Colonic mucosa (tissue), 4 donors: ENCODE measurements at places on chromosomes 4 and X.

DNA sequence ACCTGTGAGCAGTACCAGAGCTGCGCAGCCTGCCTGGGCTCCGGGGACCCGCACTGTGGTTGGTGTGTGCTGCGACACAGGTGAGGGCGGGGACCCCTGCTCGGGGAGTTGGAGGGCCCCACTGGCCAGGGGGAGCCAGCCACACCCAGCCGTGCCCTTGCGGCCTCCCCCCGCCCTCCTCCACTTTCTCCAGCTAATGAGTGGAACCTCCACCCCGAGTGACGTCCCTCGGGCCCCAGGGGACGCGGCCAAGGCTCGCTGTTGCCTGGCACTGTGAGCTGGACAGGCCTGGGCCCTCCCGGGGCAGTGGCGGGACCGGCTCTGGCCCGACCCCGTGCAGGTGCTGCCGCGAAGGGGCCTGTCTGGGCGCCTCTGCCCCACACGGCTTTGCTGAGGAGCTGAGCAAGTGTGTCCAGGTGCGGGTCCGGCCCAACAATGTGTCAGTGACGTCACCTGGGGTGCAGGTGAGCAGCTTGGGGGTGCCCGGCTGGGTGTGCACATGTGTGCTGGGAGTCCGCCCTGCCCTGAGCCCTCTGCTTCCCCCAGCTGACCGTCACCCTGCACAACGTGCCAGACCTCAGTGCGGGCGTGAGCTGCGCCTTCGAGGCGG, 5.6 kb downstream of the PLXNA3 start:
- no peak overlapping the region for H3K4me3 ChIP-seq
- DNase-seq: no peak
- H3K36me3 ChIP-seq: no peaks in the 10 kb centered on the region

DNA sequence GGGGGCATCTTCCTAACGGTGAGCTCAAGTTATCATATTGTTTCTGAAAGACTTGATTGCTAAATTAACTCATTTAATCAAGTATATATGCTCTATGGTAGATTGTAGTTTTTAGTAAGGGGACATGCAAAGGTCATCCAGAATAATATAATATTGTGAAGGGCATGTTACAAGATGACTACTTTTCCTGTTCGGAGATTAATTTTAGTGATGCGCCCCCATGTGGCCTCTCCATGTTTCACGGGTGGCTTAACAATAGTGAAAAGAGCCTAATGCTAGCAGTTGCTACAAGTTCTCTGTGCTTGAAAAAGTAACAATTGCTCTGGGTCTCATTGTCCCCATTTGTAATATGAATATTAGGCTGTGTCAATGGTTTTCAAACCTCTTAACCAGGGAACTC, 12.2 kb downstream of the SMPX start:
- H3K4me3 ChIP-seq: no peak overlapping the region
- peak; percentile 47 for DNase-seq
- H3K36me3 ChIP-seq: no peaks in the 10 kb centered on the region

DNA sequence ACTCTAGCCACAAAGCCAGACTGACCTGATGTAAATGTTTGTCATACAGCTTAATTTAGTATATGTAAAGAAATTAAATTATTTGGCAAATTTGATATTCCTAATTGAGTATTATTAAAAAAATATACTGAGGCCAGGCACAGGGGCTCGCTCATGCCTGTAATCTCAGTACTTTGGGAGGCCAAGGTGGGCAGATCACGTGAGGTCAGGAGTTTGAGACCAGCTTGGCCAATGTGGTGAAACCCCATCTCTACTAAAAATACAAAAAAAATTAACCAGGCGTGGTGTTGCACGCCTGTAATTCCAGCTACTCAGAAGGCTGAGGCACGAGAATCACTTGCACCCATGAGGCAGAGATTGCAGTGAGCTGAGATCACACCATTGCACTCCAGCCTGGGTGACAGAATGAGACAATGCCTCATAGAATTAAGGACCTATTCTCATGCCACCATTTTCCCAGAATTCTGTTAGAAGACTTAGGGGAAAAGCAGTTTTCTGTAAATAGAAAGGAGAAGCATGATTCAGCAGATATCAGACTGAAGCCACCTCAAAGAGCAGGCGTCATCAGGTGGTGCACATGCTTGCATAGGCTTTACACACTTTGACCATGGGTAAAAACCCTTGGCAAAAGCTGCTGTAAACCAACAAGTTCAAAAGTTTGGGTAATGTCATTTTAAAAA, 6.1 kb downstream of the UBQLN2 start:
- H3K27me3 ChIP-seq: no peaks in the 10 kb centered on the region
- no peaks in the 10 kb centered on the region for H3K36me3 ChIP-seq
- DNase-seq: no peak

GRCh38 chr4:148795156-148795864, 353.1 kb upstream of the NR3C2 start:
- no peaks in the 10 kb centered on the region for H3K4me1 ChIP-seq
- H3K4me3 ChIP-seq: no peak overlapping the region
- H3K27me3 ChIP-seq: no peaks in the 10 kb centered on the region
- no peaks in the 10 kb centered on the region for H3K36me3 ChIP-seq

DNA sequence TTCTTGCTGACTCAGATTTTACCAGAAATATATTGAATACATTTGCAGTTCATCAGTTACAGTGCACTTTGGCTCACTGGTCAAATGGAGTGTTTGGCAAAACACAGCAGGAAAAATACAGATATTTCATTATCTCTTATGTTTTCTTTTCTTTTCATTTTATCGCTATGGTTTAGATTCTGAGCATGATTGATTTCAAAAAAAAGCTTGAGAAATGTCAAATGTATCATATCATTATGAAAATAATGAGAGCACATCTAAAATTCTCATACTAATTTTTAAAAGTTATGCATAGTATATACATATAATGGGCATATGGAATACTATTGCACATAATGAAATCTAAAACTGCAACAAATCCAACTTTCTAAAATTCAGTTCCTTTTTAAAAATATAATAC, 593.8 kb upstream of the PCDH7 start:
- no peak for DNase-seq
- H3K27me3 ChIP-seq: no peaks in the 10 kb centered on the region
- H3K27ac ChIP-seq: no peak overlapping the region
- no peak overlapping the region for H3K4me3 ChIP-seq
- no peaks in the 10 kb centered on the region for H3K4me1 ChIP-seq

- H3K36me3 ChIP-seq: no peaks in the 10 kb centered on the region
- peak overlapping the region; percentile 76 for H3K4me3 ChIP-seq
- no peaks in the 10 kb centered on the region for H3K27me3 ChIP-seq
- no peaks in the 10 kb centered on the region for H3K4me1 ChIP-seq
- DNase-seq: no peak
Measured at GRCh38 chr4:176319151-176319703, 539 bp upstream of the SPCS3 start.

DNA sequence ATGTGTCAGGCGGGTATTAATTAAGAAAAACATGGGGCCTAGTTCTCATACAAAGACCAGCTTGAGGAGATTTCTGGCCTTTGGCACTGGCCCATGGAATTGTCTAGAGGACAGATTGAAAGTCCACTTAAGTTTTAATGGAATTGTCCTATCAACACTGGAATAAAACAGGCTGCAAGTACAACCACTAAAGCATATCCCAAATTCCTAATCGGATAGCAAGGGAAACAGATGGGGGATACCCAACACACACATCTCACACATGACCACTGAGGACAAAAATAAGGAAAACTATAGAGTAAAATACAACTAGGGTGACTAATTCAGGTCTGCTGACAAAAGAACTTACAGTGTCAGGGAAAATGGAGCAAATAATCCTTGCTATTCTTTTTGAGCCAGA, 167.8 kb downstream of the GASK1B start:
- H3K27me3 ChIP-seq: no peaks in the 10 kb centered on the region
- no peaks in the 10 kb centered on the region for H3K36me3 ChIP-seq
- H3K27ac ChIP-seq: no peak overlapping the region
- H3K4me1 ChIP-seq: no peaks in the 10 kb centered on the region
- H3K4me3 ChIP-seq: no peak overlapping the region

DNA sequence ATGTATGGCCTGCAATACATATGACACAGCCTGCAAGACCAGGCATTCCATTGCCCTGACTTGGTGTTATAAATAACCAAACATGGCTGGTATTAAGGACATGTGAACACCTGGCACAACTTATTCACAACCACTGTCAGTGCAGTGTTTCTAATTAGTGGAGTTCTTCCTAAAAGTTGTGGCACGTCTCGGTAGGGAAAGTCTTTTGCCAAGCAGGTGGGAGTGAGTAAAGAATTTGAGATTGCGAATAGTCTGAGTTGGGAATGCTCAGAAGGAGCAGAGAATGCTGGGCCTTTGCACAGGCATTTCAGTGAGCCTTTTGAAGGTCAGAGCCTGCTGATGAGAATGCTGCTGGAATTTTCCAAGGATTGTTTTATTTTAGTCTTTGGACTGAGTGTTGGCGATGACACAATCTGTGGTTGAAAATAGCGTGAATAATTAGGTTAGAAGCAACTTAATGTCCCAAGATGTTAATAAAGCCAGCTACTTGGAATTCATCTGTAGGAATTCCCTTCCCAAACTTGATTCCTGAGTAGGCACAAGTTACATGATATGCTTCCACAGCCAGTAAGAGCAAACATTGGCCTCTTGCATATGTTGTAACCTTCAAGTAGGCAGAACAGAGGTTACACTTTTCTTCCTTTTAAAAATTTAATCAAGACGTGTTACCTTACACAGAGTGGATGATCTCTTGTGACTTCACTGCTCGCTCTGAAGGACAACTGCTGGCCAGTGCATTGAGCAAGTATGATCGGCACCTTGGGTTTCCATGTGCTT, 83.6 kb upstream of the PGRMC2 start:
- DNase-seq: no peak
- H3K27me3 ChIP-seq: no peaks in the 10 kb centered on the region
- no peak overlapping the region for H3K4me3 ChIP-seq
- no peaks in the 10 kb centered on the region for H3K4me1 ChIP-seq
- H3K27ac ChIP-seq: no peak overlapping the region
- H3K36me3 ChIP-seq: no peaks in the 10 kb centered on the region

- no peak for DNase-seq
- H3K27ac ChIP-seq: no peak overlapping the region
- H3K36me3 ChIP-seq: no peaks in the 10 kb centered on the region
- H3K4me3 ChIP-seq: no peak overlapping the region
Measured at GRCh38 chr4:2816401-2816954, 23.6 kb downstream of the SH3BP2 start.

DNA sequence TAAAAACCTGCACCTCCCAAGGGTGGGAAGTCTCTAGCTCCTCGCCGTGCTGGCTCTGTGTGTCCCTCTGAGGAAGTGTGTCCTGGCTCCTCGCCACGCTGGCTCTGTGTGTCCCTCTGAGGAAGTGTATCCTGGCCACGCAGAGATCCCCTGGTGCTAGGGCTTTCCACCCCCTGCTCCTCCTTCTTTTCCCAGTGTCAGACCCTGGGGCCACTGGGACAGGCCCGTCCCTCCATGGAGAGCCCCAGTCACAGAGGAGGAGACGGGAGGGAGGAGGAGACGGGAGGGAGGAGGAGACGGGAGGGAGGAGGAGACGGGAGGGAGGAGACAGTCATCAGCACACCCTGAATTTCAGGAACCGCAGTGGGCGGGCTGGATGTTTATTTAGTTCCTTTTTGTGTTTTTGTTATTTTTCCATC, 53.8 kb upstream of the HGFAC start:
- H3K4me3 ChIP-seq: no peak overlapping the region
- H3K27ac ChIP-seq: peak overlapping the region; percentile 26
- peak; percentile 76 for DNase-seq

DNA sequence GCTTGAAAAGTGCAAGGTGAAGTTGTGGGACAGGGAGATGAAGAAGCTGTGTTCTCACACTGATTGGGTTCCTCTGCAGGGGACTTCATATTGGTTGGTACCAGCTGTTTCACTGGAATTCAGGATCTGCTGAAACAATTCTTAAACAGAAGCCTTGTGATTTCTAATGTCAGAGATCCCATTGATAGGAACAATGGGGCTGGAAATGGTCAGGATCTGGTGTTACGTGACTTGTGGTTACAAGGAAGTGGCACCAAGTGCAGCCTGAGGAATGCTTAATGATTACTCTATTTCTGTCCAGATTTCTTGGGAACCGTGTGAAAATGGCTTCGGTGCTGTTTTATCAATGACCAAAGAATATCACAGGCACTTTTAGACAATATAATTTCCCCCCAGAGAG, 68.1 kb downstream of the MOSPD2 start:
- H3K27ac ChIP-seq: no peak overlapping the region
- no peaks in the 10 kb centered on the region for H3K27me3 ChIP-seq
- H3K36me3 ChIP-seq: no peaks in the 10 kb centered on the region
- DNase-seq: no peak
- no peaks in the 10 kb centered on the region for H3K4me1 ChIP-seq

DNA sequence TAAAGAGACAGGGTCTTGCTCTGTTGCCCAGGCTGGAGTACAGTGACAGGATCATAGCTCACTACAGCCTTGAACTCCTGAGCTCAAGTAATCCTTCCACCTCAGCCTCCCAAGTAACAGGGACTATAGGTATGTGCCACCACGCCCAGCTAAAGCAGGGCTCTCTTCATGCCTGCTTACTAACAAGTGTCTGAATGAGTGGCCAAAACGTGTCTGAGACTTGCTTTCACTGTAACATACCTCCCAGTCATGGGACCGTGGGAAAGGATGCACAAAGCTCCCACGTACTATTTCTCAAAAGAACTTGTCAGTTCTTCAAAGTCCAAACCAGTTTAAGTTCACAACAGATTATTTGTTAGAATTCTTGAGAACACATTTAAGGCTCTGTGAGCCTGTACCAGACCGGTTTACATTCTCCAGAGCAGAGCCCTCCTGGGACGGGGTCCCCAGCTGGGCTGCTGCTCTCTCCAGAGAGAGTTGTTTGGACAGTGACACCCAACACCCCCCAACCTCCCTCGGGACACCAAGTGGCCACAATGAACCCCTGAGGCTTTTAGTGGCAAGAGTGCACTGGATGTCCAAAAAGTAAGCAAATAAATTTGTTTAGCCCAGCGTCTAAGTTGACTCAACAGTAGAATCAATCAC, 24.1 kb downstream of the SH3KBP1 start:
- no peaks in the 10 kb centered on the region for H3K36me3 ChIP-seq
- no peaks in the 10 kb centered on the region for H3K4me1 ChIP-seq
- H3K27ac ChIP-seq: peak overlapping the region; percentile 22
- no peak for DNase-seq
- no peaks in the 10 kb centered on the region for H3K27me3 ChIP-seq
- H3K4me3 ChIP-seq: no peak overlapping the region

DNA sequence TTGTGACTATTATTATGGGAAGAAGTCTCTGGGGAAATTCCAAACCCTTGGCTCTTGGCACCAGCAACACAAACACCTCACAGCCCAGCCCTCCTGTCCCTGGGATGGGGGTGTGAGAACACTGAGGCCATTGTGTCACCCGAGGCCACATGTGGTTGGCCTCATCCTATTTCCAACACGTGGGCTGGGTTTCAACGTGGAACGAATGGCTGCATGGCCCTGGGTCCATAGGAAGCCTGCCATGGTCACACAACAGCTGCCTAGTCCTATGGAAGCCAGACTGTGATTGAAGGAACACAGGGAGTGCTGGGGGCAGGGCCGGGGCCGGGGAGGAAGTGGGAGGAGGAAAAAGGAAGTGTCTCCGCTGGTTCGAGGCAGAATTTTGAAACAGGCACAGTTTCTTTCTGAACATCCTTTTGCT, 10.0 kb downstream of the CLCN4 start:
- no peak for DNase-seq
- H3K36me3 ChIP-seq: no peaks in the 10 kb centered on the region
- no peak overlapping the region for H3K27ac ChIP-seq
- no peak overlapping the region for H3K4me3 ChIP-seq
- H3K4me1 ChIP-seq: no peaks in the 10 kb centered on the region
- peaks cover 3% of the 10 kb centered on the region for H3K27me3 ChIP-seq

- no peak overlapping the region for H3K27ac ChIP-seq
- H3K4me3 ChIP-seq: no peak overlapping the region
- H3K4me1 ChIP-seq: no peaks in the 10 kb centered on the region
- DNase-seq: no peak
- H3K36me3 ChIP-seq: no peaks in the 10 kb centered on the region
- no peaks in the 10 kb centered on the region for H3K27me3 ChIP-seq
Measured at GRCh38 chrX:120476714-120477113, 7.6 kb upstream of the LAMP2 start.
